ENCODE measurements at places on chromosomes 6 and 20.

GRCh38 chr20:9279918-9280401, 211.1 kb downstream of the PLCB4 start:
- no peak for DNase-seq

GRCh38 chr20:56835829-56836550, 206.9 kb downstream of the TFAP2C start:
- DNase-seq, result no peak

- DNase-seq, result no peak
Observed at GRCh38 chr20:58424218-58424969, 35.4 kb downstream of the VAPB start.

- no peak for DNase-seq
Observed at GRCh38 chr20:57652606-57653545, 32.6 kb upstream of the ZBP1 start.

- no peak for DNase-seq
Observed at GRCh38 chr20:50315586-50316551, 125.2 kb downstream of the CEBPB start.
